ENCODE measurements at places on chromosomes 16 and 17. TPM values are rescaled to one million over a fixed set of nuclear protein-coding genes. Genes with fewer than 3 reads are reported as not detected.

Gene MRTFB
- 12.4 TPM for total RNA-seq

Gene GNG13
- total RNA-seq, result not detected

Gene G6PC1
- not detected for total RNA-seq

Gene CPHXL2
- total RNA-seq, result not detected

Gene CMTR2
- 14.7 TPM for total RNA-seq

Gene RDM1
- 2.2 TPM for total RNA-seq

Gene CHST4
- total RNA-seq, result not detected

Gene GGT6
- total RNA-seq, result not detected

Gene CORO7
- total RNA-seq, result 18.4 TPM

Gene GRB7
- total RNA-seq, result 4.8 TPM

Gene GDPD1
- 0.67 TPM for total RNA-seq

Gene CASKIN1
- total RNA-seq, result 0.74 TPM

Gene TBC1D3H
- total RNA-seq, result not detected

Gene PIRT
- not detected for total RNA-seq

Gene PDP2
- total RNA-seq, result 4.0 TPM
